ENCODE measurements at places on chromosomes 3 and 15.

DNA sequence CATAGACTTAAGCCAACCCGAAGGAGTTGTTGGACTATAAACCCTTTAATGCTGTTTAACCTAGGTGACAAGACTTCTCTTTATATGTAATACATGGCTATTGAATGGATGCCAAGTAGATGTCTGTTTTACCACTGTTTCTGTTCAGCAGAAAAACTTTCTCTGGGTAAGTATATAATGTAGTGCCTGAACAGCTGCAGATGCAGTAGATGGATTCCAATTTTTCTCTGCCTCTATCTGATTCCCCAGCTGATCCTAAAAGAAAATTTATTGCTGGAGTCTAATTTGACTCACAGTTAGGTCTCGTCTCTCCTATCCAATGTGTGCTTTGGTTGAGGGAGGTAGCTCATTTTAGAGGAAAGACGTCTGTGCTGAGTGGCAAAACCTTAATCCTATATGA lies 256.5 kb upstream of the CBLB start:
- DNase-seq = no peak

DNA sequence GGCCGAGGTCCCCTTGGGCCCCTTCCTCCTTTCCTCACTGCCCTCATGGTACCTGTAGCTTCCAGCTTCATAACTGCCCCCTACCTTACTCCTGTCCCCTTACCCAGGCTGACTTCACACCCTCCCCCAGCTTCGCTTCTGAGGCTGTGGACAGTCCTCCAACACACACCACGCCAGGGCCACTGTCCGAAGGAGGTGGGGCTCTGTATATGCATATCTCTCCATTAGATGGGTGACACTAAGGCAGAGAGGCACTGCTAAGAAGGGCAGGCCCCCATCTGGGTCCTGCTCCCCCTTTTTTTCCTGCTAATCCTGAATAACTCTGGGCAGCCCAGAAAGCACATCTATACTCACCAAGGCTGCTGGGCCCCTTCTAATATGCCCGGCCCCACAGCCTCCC lies 1.0 kb upstream of the COL7A1 start:
- DNase-seq = no peak

GRCh38 chr15:71385457-71385856 lies 270.2 kb downstream of the THSD4 start:
- DNase-seq = no peak

DNA sequence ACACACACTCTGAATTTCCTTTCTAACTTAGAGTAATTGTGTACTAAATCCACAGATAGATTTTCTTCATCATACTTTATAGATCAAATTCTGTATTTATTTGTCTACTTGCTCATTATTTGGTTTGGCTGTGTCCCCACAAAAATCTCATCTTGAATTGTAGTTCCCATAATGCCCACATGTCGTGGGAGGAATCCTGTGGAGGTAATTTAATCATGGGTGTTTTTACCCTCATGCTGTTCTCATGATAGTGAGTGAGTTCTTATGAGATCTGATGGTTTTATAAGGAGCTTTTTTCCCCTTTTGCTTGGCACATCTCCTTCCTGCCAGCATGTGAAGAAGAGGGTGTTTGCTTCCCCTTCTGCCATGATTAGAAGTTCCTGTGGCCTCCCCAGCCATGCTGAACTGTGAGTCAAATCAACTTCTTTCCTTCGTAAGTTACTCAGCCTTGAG lies 198.3 kb upstream of the TGFBR2 start:
- no peak for DNase-seq

DNA sequence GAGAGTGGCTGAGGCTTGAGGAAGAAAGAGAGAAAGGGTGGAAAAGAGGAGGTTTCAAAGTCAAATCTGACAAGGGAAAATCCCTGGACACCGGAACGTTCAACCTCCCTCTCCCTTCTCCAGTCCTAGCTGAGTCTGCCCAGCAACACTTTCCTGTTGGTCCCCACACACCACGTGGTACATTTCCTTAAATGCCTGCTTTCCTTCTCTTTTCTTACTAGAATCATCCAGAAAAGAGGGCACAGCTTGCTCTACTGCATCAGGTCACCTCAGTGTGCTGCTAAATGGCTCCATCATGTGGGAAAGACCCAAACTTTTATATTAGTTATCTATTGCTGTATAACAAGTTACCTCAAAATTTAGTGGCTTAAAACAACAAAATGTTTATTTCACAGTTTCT lies 181.2 kb downstream of the NECTIN3 start:
- no peak for DNase-seq

- no peak for DNase-seq
Observed at GRCh38 chr15:98907927-98908471, 99.6 kb downstream of the PGPEP1L start.

- no peak for DNase-seq
Observed at GRCh38 chr15:67835297-67836133, 4.3 kb downstream of the RNU6-1 start.

DNA sequence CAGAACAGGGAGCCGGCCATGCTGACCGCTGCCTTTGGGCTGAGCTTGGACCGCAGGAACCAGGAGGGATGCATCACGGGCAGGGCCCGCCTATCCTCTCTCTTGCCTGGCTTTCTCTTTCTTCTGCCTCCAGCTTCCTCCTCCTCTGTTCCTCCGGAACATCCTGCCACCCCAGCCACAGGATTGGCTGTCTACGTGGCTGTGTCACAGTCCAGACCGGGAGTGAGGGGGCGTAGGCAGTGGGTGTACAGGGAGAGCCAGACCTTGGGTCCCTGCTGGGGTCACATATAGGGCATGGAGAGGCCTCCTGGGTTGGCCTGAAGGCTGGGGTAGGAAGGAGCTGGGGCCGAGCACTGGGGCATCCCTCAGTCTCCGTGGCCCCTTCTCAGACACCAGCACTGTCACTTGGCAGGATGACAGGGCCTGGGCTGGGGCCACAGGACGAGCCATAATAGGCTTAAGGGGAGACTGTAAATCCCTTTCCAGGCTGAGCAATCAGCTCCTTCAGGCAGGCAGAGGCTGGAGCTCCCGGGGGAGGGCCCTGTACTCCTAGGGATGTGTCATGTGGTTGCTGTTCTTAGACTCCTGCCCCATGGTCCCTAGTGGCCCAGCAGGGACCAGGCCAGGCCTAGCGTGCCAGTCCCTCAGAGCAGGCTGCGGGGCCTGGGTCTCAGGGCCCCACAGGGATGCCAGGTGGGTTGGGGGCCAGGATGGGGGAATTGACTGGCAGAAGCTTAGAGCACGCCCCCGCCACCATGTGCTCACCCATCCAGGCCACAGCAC lies 25.4 kb downstream of the LINGO1 start:
- DNase-seq = no peak

DNA sequence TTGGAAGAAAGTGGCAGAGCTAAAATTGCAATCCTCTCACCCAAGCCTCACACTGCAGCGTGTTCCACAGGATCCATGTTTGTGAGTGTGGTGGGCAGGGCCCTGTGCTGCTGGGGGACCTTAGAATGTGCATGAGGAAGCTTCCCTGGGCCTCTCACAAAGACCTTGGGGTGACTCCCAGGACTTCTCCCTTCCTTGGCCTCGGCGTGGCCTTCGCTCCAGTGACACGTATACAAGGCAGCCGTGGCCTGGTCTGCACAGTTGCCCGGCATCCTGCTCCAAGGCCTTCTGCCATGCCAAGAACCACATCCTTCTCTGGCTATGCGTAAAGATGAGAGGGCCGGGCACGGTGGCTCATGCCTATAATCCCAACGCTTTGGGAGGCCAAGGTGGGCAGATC lies 196.4 kb downstream of the UACA start:
- DNase-seq = no peak

GRCh38 chr15:64045774-64046420 lies 388 bp downstream of the DAPK2 start:
- DNase-seq = no peak

DNA sequence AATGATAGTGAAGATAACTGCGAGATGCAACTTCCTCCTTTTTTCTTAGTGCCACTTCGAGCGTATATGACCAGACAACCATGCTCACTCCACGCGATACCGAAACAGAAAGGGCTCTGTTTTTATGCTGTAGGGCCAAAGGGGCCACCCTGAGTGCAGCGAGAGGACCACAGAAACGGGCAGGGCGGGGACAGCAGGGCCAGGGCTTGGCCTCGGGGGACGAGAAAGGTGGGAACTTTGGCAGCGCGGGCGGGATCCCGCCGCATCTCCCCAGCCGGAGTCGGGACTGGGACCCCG lies 483 bp downstream of the VPS13C start:
- DNase-seq = no peak

DNA sequence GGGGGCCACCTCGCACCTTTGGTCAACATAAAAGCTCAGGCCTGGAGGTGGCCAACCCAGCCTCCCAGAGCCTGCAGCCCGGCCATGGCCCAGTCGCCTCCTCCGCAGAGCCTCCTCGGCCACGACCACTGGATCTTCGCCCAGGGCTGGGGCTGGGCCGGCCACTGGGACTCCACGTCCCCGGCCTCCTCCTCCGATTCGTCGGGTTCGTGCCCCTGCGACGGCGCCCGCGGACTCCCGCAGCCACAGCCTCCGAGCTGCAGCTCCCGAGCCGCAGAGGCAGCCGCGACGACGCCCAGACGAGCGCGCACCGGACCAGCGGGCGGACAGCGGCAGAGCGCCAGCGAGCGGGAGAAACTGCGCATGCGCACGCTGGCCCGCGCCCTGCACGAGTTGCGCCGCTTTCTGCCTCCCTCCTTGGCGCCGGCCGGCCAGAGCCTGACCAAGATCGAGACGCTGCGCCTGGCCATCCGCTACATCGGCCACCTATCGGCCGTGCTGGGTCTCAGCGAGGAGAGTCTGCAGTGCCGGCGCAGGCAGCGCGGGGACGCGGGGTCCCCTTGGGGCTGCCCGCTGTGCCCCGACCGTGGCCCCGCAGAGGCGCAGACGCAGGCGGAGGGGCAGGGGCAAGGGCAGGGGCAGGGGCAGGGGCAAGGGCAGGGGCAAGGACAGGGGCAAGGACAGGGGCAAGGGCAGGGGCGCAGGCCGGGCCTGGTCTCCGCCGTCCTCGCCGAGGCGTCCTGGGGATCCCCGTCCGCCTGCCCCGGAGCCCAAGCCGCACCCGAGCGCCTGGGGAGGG lies at the start of gene MESP2:
MESP2 (plus strand) TSS at position 59 of the 799 bp plus-strand sequence; CDS start at position 85, 26 bp downstream.
- no peak for DNase-seq

- DNase-seq = no peak
Observed at GRCh38 chr15:100780208-100780800, 99.3 kb upstream of the ALDH1A3 start.

DNA sequence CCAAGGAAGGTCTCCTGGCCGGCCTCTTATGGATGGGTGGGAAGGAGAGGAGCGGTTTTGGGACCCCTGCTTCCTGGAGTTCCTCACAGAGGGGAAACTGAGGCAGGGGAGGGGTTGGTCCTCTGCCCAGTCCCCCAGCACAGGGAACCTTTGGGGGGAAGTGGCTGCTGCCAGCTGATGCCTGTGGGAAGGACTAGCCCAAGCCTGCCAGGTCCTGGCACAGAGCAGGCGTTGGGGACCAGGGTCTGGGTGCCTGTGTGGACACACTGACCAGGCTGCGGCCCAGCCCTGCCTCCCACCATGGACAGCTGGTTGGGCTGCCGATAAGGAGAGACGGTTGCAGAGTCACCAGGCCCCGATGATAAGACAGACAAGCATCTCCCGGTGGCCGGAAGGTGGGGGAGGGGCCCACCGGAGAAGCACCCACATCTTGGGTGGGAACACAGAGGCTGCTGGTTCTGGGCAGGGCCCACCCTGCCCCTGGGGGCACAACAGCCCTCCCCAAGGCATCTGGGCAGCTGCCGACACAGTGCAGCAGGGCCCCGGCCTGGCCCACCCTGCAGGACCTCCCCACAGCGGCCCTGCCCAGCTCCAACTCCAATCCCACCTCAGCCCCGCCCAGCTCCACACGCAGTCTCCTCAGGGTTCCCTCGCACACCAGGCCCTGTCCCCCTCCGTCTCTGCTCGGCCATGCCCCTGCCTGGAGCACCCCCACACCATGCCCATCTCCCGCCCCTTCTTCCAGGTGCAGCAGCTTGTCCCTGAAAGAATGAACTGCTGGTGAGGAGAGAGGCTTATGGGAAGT lies 50.7 kb downstream of the DNAJB8 start:
- no peak for DNase-seq

- no peak for DNase-seq
Observed at GRCh38 chr3:37127340-37127739, 47.0 kb downstream of the LRRFIP2 start.

GRCh38 chr3:14725013-14725412 lies 50.1 kb downstream of the C3orf20 start:
- no peak for DNase-seq

- no peak for DNase-seq
Observed at GRCh38 chr3:128074851-128075521, 22.7 kb downstream of the SEC61A1 start.

DNA sequence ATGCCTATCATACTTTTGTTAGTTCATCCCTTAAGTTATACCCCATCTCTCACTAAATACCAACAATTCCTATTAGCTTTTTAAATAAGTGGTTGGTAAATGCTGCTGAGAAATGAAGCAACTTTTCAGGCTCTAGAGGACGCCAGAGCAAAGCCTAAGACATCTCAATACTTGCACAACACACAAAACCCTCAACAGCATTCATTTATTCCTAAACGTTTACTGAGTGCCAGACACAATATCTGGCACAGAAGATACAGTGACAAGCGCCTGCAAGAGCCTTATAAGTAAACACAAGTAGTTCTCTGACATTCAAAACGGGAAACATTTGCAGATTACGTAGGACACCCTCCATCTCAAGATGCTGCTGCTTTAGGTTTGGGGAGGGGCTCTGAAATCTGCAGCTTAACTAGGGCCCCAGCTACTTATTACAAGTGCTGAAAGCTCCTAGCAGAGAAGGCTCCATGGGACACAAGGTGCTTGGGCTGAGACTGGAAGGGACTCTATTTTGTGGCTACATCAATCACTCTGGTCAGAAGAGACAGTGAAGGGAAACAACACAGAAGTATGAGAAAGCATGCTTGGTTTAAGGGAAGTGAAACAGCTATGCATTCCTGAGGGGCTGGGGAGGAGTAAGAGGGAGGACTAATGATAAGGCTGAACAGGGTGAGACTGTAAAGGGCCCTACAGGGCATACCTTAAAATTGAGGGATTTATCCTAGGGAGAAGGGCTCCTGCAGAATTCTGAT lies 311.3 kb downstream of the PLCL2 start:
- no peak for DNase-seq

GRCh38 chr15:51048308-51048707 lies 46.4 kb downstream of the TNFAIP8L3 start:
- no peak for DNase-seq

GRCh38 chr3:150372722-150373121 lies 35.4 kb upstream of the TSC22D2 start:
- no peak for DNase-seq

GRCh38 chr3:31868236-31868635 lies 112.8 kb downstream of the OSBPL10 start:
- no peak for DNase-seq

DNA sequence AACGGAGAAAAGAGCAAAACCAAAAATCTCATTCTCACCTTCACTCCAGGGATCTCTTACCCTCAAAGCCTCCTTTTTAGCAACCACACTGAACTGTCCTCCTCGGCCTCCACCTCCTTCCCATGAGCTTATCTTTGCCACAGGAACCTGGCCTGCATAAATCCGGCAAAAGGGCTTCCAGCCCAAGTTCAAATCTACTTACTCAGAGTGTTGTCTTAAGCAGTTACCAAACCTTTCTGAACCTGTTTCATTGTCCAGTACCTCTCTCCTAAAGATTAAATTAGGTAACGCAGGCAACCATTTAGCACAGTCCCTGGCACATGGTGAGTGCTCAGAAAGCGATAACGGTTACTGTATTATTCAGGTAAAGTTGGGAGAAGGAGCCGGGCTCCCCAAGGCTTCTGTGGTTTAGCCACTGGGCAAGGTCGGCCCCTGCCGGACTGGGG lies 777 bp downstream of the CIB1 start:
- no peak for DNase-seq

GRCh38 chr3:126288314-126288713 lies 68.9 kb downstream of the KLF15 start:
- DNase-seq = no peak

Measured in stimulated activated CD8-positive, alpha-beta memory T cell treated with anti-CD3 and anti-CD28 coated beads, Interleukin-2, amount 100 ng/mL, for 1 hour (primary cell).